ENCODE measurements at places on chromosomes 16 and 17. TPM values are rescaled to one million over a fixed set of nuclear protein-coding genes. Genes with fewer than 3 reads are reported as not detected.
A peak's percentile ranks its signal among the peaks of the same experiment; 100 is the strongest.

DNA sequence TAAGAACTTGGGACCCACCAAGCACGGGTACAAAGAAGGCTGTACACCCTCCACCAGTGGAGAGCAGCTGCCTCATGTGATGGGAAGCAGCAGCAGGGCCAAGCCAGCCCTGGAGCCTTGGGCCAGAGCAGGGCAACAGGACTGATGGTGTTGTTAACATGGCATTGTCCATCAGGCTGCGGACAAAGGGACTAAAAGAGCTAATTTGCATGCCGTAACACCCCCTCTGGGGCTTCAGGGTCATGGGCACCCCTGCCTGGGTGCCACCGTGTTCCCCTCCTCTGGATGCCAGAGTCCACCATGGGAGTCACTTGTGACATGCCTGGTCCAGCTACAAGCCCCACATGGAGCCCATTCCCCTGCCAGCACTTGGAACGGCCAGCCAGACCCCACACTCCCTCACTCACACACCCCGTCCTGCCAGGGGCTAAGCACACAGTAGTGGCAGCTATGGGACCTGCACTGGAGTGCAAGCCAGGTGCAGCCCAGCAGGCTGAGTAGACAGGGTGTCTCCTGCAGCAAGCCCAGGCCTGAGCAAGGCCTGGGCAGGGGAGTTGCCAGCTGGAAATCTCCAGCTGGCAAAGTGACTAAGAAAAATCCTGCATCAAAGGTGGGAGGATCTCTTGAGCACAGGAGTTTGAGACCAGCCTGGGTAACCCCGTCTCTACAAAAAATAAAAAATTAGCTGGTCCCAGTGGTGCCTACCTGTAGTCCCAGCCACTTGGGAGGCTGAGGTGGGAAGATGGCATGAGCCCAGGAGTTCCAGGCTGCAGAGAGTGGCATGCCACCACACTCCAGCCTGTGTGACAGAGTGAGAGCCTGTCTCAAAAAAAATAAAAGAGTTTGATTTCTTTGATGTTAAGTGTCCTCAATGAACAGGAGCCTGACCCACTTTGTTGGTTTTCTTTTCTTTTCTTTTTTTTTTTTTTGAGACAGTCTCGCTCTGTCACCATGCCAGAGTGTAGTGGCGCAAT, 33.7 kb downstream of the NOL11 start:
- no peaks in the 10 kb centered on the region for H3K27me3 ChIP-seq
- H3K4me1 ChIP-seq, result no peaks in the 10 kb centered on the region
- DNase-seq, result no peak
- H3K4me3 ChIP-seq, result no peak overlapping the region
- H3K27ac ChIP-seq, result no peak overlapping the region

DNA sequence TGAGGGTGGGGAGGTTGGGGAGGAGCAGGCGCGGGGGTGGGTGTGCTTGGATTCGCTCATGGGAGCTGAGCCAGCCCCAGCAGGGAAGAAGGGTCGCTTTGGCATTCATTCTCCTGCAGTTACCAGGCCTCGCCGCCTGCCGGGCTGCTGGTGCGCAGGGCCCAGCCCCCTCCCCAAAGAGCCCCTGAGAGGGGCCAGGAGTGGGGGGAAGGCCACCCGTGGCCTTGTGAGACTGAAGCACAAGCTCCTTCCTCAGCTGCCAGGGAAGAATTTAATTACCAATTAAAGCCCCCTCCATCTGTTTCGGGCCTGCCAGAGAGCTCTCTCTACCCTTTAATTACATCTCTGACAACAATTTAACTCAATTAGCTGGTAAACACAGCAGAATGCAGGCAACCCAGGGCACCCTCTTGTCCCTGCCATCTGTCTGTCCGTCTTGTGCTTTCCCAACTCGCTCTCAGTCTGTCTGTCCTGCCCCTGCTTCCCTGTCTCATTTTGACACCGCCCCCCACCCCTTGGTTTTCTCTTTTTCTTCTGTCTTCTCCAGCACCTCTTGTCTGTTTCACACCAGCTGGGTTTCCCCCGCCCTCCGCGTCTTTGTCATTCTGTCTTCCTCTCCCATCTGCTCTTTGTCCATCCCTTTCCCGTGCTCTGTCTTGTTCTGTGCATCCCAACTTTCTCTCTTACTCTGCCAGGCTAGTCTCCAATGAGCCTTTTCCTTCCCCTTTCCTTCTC, 32.7 kb downstream of the CDK5RAP3 start:
- H3K36me3 ChIP-seq, result no peaks in the 10 kb centered on the region
- H3K4me3 ChIP-seq, result no peak overlapping the region
- H3K27me3 ChIP-seq, result no peaks in the 10 kb centered on the region
- peaks cover 14% of the 10 kb centered on the region for H3K4me1 ChIP-seq

GRCh38 chr17:29212681-29213121, 32.5 kb upstream of the MYO18A start:
- peak; percentile 6 for DNase-seq
- no peak overlapping the region for H3K4me3 ChIP-seq
- H3K27me3 ChIP-seq, result 0 out of 2 replicates have a peak, but pooled peaks cover 2% of the 10 kb centered on the region
- H3K4me1 ChIP-seq, result peaks cover 2% of the 10 kb centered on the region
- H3K36me3 ChIP-seq, result no peaks in the 10 kb centered on the region

GRCh38 chr16:10654592-10655414, 39.9 kb downstream of the TEKT5 start:
- no peak overlapping the region for H3K4me3 ChIP-seq
- no peak overlapping the region for H3K27ac ChIP-seq

DNA sequence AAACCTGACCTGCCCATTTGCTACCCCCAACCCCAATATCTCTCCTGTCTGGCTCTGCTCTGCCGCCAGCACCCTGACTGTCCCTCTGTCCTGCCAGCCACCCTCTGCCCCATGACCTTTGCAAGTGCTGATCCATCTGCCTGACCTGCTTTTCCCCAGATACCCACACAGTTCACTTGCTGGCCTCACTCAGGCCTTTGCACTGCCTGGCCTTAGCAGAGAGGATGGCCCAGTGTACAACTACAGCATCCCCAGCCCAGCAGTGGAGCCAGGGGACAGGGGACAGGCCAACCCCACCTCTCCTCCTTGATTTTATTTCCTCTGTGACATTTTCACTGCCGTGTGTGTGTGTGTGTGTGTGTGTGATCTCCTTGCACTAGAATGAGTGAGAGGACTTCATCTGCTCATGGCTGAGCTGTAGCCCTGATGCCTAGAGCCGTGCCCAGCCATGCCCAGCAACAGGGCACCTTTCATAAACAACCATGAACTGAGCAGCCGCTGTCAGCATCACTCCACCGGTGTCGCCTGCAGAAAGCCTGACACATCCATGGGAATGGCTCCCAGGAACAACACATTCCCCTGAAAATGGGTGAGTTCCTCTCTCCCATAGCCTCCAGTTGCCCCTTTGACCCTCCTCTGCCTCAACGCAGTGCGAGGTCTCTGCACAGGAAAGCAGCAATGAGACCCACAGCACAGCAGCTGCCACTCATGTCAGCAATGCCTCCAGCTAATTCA, 36.0 kb upstream of the RBFOX3 start:
- no peaks in the 10 kb centered on the region for H3K4me1 ChIP-seq
- no peak overlapping the region for H3K27ac ChIP-seq
- H3K4me3 ChIP-seq, result no peak overlapping the region
- no peaks in the 10 kb centered on the region for H3K27me3 ChIP-seq
- no peaks in the 10 kb centered on the region for H3K36me3 ChIP-seq

DNA sequence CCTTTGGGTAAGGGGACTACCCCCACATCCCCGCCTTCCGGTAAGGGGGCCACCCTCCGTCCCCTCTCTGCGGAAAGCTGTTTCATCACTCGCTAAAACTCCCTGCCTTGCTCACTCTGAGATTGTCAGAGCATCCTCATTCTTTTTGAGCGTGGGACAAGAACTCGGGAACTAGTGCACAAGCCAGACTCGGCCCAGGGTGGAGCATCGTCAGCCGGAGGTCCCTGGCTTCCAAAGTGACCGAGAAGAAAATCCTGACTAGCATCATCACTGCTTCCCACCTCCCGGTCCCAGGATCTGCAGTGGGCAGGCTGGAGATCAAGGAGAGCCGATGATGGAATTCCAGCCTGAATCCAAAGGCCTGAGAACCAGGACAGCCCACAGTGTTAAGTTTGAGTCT, 380.3 kb downstream of the SEC14L1 start:
- H3K4me3 ChIP-seq, result no peak overlapping the region
- H3K27ac ChIP-seq, result no peak overlapping the region
- no peaks in the 10 kb centered on the region for H3K4me1 ChIP-seq
- no peaks in the 10 kb centered on the region for H3K27me3 ChIP-seq
- H3K36me3 ChIP-seq, result no peaks in the 10 kb centered on the region

- DNase-seq, result no peak
- peaks cover 8% of the 10 kb centered on the region for H3K4me1 ChIP-seq
- no peak overlapping the region for H3K27ac ChIP-seq
- H3K4me3 ChIP-seq, result no peak overlapping the region
- peaks cover 4% of the 10 kb centered on the region for H3K27me3 ChIP-seq
- H3K36me3 ChIP-seq, result peaks cover 12% of the 10 kb centered on the region
Observed at GRCh38 chr16:967077-967541, 3.7 kb downstream of the LMF1 start.

GRCh38 chr17:31582151-31582907, 190.9 kb downstream of the RAB11FIP4 start:
- DNase-seq, result peak; percentile 36
- H3K4me1 ChIP-seq, result peaks cover 31% of the 10 kb centered on the region
- H3K4me3 ChIP-seq, result no peak overlapping the region

GRCh38 chr17:82370471-82371332, 863 bp upstream of the UTS2R start:
- H3K27ac ChIP-seq, result no peak overlapping the region
- H3K27me3 ChIP-seq, result peaks cover 63% of the 10 kb centered on the region
- no peaks in the 10 kb centered on the region for H3K4me1 ChIP-seq
- DNase-seq, result no peak
- H3K36me3 ChIP-seq, result no peaks in the 10 kb centered on the region
- peak overlapping the region; percentile 7 for H3K4me3 ChIP-seq

DNA sequence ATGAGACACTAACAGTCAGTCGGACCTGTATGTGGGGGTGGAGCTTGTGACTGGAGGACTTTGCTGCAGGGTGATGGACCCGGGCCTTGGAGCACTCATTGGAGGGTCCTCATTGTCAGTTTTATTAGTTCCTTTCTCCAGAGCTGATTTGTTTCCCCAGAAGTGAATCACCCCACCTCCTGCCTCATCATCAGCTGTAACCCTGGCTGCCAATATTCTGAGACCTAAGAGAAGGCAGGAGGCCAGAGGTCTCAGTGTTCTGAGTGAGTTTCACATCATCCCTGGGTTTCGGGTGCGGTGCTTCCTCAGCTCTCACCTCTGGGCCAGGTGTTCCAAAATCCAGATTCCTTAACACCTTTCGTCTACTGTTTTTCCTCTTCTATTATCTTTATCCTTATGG, 49.9 kb upstream of the KIFC3 start:
- H3K27me3 ChIP-seq, result peaks cover 10% of the 10 kb centered on the region
- H3K27ac ChIP-seq, result no peak overlapping the region
- DNase-seq, result no peak
- no peaks in the 10 kb centered on the region for H3K36me3 ChIP-seq
- no peaks in the 10 kb centered on the region for H3K4me1 ChIP-seq

- DNase-seq, result peak; percentile 72
- H3K27me3 ChIP-seq, result no peaks in the 10 kb centered on the region
- no peak overlapping the region for H3K4me3 ChIP-seq
- peak overlapping the region; percentile 33 for H3K27ac ChIP-seq
- H3K36me3 ChIP-seq, result no peaks in the 10 kb centered on the region
Observed at GRCh38 chr16:47309581-47310312, 151.1 kb downstream of the ITFG1 start.

DNA sequence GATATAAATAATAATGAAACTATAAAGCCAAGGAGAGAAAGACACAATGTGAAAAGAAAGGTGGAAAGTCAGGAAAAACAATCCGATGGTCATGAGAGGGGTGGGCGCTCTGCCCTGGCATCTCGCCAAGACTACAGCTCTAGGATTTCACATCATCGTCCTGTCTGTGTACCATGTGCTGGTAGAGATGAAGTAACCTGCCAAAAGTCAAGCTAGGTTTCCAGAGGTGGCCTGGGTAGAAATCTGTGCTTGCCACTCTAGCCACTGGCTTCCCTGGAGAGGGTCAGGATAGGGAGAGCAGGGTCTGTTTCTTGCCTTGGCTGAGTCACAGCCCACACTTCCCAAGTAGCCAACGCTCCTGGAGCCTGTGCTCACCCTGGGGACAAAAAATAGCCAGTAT, 31.0 kb upstream of the TRAP1 start:
- no peak overlapping the region for H3K27ac ChIP-seq
- H3K36me3 ChIP-seq, result peaks cover 58% of the 10 kb centered on the region
- H3K27me3 ChIP-seq, result no peaks in the 10 kb centered on the region
- peaks cover 7% of the 10 kb centered on the region for H3K4me1 ChIP-seq
- DNase-seq, result no peak
- no peak overlapping the region for H3K4me3 ChIP-seq

- peaks cover 6% of the 10 kb centered on the region for H3K36me3 ChIP-seq
- no peak overlapping the region for H3K4me3 ChIP-seq
- H3K4me1 ChIP-seq, result peaks cover 14% of the 10 kb centered on the region
- DNase-seq, result no peak
Observed at GRCh38 chr16:81607805-81608522, 163.4 kb downstream of the CMIP start.

- peak overlapping the region; percentile 52 for H3K27ac ChIP-seq
- peaks cover 13% of the 10 kb centered on the region for H3K4me1 ChIP-seq
- DNase-seq, result peak; percentile 89
- no peaks in the 10 kb centered on the region for H3K27me3 ChIP-seq
Observed at GRCh38 chr16:3514621-3515020, 13.8 kb downstream of the CLUAP1 start.

DNA sequence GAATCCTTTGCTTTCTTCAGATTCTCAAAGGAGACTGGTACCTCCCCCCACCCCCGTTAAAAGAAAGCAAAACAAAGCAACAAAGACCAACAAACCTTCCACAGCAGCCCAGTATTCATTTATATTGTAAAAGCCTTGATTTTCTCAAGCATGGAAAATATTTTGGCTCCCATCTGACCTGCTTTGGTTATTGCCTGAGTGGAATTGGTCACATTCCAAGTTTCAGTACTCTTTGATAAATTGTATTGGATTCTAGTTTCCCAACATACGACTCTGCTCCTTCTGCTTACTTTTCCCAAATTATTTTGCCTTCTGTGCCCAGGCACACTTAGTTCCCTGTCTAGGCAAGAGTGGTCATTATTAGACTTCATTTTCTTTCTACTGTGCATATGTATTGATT, 1.3 kb downstream of the ABCC11 start:
- no peak overlapping the region for H3K4me3 ChIP-seq
- H3K27ac ChIP-seq, result no peak overlapping the region
- H3K4me1 ChIP-seq, result peaks cover 5% of the 10 kb centered on the region

SOX15 gene
- polyA plus RNA-seq, result 1.0 TPM

KRTAP4-9 gene
- polyA plus RNA-seq, result 0.24 TPM

AARS1 gene
- polyA plus RNA-seq, result 90.6 TPM

PHKB gene
- polyA plus RNA-seq, result 20.7 TPM

OTOA gene
- polyA plus RNA-seq, result 0.02 TPM

ST6GALNAC1 gene
- not detected for polyA plus RNA-seq

RNF227 gene
- 3.1 TPM for polyA plus RNA-seq

AIPL1 gene
- not detected for polyA plus RNA-seq

CTRB2 gene
- polyA plus RNA-seq, result not detected

Data from IMR-90 (cell line).